ENCODE measurements at places on chromosomes 3 and 15.

- DNase-seq, result no peak
Observed at GRCh38 chr3:146464783-146465182, 4.6 kb downstream of the PLSCR2 start.

- DNase-seq, result no peak
Observed at GRCh38 chr3:17915341-17915740, 172.9 kb upstream of the TBC1D5 start.

DNA sequence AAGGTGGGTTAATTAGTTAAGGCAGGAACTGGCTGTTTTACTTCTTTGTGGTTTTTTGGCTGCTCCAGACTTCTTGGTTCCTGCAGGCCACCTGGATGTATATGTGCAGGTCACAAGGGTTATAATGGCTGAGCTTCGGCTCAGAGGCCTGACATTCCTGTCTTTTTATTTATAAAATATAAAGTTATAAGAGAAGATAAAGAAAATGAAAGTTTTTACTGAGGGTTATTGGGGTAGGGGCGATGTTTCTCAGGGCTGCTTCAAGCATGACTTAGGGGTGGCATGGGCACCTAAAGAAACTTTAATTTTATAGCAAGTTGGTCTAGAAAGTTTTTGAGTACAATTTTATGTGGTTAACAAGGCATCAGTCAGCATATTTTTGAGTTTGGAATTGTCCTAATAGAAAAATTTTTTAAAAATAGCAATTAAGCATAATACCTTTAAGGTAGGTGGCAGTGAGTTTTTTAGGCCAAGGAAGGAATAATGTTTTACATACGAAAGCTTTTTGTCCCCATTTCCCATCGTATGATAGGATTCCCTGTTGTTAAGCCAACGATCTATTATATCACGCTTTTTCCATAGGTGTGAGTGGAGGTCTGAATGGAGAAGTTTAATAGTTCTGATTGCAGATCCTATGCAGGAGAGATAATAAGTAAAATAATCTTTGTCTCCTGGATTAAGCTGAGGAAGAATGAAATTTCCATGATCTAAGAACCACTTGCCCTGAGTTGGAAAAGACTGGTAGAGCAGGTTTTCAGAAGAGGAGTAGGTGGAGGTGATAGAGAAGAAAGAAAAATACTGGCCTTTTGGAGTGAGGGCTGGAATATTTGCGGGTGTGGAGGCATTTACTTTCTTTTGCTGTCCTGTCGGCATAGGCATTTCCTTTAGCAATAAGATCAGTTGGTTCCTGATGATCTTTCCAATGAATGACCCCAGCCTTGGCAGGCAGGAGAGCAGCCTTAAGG, 10.1 kb downstream of the STRIT1 start:
- no peak for DNase-seq

DNA sequence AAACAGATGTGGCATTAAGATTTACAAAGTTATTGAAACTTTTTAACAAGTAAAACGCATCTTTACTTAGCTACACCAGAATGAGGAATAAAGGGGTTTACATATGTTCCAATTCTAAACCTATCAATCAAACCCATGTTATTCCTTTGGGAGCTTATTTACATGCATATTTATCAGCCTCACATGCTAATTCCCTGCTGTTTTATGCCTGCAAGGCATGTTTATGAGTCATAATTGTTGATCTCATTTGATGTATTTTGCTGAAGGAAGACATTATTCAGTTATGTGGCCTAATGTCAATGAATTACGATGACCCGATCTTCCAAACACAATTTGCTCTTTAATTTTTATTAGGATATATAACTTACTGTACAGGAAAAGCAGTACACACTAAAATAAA, 272.9 kb downstream of the TBC1D5 start:
- no peak for DNase-seq

GRCh38 chr15:69660658-69661405, 208.2 kb downstream of the RPLP1 start:
- no peak for DNase-seq

- no peak for DNase-seq
Observed at GRCh38 chr15:47862402-47862801, 145.1 kb downstream of the SEMA6D start.
